ENCODE measurements at places on chromosomes 3 and 15.

DNA sequence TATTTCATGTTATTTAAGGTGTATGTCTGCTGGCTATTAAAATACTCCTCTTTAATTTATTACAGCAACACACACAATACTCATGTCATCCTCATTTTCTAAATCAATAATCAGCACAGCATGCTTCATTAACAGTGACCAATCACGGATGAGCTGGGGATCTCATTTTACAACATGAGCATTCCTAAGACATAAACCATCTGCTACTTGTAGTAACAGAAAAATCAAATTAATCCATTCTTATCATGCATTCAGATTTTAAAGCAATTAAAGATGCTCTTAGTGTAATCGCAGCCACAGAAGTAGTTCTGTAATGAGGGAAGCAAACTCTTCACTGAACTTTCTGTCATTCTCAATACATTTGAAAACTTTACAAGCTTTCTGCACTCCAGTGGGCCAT lies 191.1 kb downstream of the TBC1D5 start:
- DNase-seq, result no peak

GRCh38 chr3:62818347-62818746 lies 56.9 kb downstream of the CADPS start:
- no peak for DNase-seq

- no peak for DNase-seq
These were observed 2.5 kb downstream of the SHF start for GRCh38 chr15:45185069-45185779.

- no peak for DNase-seq
These were observed 484.4 kb upstream of the TPRG1 start for GRCh38 chr3:188687389-188687788.

DNA sequence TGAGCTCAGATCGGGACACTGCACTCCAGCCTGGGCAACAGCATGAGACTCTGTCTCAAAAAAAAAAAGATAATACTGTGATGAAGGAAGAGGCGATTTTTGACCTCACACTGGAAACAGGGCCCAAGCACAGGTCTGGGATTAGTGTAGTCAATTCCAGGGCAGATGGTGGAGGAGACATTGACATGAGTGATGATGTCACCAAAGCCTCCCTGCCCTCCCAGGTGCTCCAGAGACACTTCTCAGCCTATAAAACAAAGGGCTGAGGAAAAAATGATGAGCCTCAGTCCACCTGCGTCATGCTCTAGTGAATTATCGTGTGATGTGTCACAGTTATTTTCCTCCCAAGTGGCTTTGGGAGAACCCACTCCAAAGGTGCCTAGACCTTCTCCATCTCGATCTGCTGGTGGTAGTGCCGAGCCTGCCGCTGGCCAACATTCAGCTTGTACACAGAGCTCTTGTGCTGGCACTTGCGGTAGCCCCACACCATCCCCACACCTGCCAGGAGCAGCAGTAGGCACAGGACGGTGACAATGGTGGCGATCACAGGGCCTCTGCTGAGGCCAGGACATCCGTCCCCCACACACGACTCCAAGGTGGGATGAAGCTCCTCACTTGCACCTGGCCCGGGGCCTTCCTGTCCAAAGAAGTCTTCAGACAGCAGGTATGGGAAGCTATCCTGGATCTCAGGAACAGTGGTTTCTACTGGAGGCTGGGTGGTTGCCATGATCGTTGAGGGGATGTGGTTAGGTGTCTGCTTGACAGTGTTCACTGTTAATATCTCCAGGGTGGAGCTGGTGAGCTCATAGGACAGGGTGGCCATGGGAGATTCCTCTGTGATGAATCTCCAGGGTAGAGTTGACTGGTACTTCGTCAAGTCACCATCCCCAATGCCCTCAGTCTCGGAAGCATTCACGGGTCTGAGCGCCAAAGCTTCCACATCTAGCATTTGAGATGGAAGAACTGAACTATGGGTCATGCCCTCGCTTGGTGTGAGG lies 38.8 kb downstream of the CRTAP start:
- no peak for DNase-seq

GRCh38 chr15:90903733-90904536 lies 833 bp downstream of the MAN2A2 start:
- peak; percentile 19 for DNase-seq

DNA sequence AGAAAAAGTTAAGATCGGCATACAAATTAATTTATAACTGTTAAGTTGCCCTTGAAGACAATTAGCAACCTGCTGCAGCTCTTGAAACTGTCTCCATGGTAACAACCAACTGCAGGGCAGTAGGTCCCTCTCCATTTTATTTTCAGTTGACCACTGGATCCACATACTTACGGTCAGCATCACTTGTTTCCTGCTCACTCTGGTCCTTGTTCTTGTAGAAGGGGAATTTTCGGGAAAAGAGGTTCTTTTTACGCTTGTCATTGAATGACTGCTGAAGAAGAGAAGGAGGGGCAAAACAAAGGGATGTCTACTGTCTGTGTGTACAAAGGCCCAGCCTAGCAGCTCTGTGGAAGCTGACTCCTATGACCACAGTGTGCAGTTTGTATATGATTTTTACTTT lies 46.8 kb upstream of the MELTF start:
- DNase-seq, result no peak

DNA sequence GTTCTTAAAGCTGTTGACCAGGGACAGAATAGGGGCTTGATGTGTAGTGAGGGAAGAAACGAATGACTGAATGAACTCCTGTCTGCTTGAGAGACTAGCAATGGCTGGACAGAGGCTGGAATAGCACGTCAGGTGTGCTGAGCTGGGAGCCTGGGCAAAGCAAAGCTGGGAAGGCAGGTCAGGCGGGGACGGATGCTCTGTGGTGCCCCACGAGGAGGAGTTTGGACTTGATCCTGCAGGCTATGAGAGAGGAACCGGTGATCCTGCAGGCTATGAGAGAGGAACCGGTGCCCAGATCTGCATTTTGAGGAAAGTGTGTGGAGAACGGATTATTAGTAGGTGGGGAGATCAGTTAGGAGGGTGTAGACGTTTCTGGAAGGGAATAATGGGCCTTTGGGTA lies 31.3 kb upstream of the PSTPIP1 start:
- DNase-seq, result no peak

DNA sequence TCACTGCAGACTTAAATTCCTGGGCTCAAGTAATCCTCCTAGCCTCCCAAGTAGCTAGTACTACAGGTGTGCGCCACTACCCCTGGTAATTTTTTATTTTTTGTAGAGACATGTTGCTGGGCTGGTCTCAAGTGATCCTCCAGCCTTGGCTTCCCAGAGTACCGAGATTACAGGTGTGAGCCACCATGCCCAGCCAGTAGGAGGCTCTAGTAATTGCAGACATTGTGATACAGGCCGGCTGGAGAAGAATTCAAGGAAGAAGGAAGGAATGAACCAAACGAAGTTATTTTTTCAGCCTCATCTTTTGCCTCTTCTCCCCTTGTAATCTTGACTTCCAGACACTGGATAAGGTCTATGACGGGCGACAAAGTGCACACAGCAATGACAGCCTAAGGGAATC lies 3.2 kb upstream of the PPP4R2 start:
- no peak for DNase-seq

GRCh38 chr15:62727501-62727900 lies 315.0 kb upstream of the TPM1 start:
- no peak for DNase-seq

DNA sequence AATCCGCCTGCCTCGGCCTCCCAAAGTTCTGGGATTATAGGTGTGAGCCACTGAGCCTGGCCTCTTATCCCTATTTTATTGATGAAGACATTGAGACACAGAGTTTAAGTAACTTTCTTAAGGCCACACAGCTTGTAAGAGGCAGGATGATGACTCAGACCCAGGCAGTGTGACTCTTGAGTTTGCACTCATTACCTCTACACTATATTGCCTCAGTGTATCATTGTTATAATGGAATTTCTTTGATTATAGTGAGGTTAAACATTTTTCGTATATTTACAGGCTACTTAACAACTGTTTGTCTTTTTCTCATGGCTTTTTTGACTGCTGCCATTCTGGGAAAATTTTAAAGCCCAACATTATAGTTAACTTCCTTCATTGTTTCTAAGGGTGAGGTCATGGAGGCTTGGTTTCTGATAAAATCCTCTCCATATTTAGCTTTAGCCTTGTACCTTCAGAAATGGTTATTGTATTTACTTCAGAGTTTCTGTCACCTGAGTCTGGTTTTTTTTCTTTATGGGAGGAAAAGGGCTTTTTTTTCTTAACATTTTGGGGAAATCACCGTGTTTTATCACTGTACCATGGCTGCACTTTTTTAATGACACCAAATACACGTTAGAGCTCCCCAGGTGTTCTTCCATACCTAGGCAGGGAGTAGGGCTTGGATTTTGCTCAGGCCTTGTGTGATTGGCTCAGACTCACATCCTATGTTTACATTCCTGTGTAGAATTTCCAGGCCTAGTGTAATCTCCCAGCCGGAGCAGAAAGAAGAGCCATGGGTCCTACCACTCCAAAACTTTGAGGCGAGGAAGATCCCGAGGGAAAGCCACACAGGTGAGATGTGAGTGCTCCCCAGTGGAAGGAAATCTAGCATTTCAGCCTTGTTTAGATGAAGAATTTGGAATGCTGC lies 6.3 kb downstream of the ZNF774 start:
- DNase-seq, result no peak

DNA sequence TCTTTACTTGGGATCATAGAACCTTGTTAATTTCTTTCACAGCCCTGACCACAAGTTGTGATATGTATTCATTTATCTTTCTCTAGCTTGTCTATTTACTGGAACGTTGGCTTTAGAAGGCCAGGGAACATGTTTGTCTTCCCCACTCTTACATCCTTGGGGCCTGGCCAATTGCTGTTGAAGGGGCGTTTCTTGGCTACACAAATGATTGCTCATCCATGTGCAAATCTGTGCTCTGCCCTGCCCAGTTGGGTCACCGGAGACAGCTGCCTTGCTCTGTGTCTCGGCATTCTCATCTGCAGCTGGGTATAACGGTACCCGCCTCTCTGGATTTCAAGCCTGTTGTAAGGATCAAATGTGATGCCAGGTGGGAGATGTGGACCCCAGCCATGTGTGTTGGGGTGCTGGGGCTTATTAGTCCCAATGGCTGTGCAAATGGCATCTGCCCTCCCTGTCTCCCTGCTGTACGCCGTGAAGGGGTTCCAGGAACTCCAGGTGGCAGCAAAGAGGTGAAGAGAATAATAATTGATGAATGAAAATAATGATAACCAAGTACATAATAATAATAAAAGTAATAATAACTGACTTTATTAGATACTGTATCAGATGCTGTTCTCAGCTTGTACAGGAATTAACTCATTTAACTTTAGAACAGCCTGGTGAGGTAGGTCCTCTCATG lies 24.0 kb upstream of the TLE3 start:
- peak; percentile 69 for DNase-seq

GRCh38 chr3:73207946-73208440 lies 146.5 kb downstream of the EBLN2 start:
- DNase-seq, result no peak

DNA sequence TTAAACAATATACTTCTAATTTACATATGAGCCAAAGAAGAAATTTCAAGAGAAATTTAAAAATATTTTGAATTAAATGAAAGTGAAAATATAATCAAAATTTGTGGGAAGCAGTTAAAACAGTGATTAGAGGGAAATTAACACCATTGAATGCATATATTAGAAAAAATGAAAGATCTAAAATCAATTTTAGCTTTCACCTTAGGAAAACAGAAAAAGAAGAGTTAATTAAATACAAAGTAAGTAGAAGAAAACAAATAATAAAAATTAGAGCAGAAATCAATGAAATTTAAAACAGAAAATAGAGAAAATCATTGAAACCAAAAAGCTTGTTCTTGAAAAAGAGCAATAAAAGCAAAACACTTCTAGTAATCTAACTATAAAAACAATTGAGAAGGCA lies 38.6 kb upstream of the AP3B2 start:
- DNase-seq, result no peak

GRCh38 chr15:91456921-91457320 lies 356.9 kb downstream of the SV2B start:
- no peak for DNase-seq

- no peak for DNase-seq
These were observed 113.9 kb downstream of the TMEM108 start for GRCh38 chr3:133152056-133152455.

DNA sequence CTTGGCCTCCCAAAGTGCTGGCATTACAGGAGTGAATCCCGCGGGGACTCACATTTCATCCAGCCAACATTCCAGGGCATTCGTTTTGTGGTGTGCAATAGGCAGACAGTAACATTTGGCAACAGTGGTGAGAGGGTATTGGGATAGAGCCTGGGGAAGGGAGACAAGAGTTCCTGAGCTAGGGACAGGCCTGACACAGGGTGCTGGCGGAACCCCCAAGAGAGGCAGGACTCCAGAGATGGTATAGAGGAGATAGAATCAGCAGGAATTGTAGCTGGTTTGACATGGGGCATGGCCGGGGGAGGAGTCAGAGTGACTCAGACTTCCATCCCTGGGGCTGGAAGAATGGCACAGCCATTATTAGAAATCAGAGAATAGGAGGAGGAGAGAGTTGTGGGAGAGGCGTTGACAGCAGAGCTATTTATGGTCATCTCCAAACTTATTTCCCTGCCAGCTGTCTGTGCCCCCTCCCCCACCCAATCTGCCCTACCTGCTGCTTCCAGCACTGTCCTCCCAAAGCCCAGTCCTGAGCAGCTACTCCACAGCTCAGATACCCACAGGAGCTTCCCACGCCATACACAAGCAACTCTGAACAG lies 4.4 kb upstream of the IDH2 start:
- peak; percentile 61 for DNase-seq

GRCh38 chr15:83854950-83855707 lies 201.2 kb downstream of the ADAMTSL3 start:
- no peak for DNase-seq

DNA sequence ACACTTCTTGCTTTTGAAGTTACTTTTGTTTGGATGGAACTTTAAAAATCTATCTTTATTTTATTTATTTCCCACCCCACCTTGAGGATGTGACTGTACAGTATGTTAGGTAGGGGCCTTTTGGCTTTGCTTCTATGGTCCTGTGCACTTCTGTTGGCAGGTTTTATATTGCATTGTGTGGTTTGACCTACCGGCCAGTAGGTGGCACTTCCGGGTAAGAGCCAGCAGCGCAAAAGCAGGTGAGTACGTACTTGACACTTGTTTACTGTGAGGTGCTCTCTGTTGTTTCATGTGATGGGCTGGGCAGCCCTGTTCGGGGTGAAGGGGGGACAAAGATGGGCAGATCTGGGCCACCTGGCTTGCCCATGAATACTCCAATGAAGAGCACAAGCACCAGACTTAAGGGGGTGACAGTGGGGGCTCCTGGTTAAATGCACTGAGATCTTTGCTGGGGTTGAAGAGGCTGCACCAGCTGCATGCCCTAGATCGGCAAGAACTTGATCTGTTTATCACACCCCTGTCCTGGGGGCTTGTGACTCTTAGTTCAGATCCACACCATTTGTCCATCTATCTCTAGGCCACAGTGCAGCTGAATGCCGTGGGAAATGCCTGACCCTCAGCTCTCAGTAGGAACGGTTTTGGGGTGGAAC lies 131.6 kb downstream of the NLGN1 start:
- DNase-seq, result no peak

DNA sequence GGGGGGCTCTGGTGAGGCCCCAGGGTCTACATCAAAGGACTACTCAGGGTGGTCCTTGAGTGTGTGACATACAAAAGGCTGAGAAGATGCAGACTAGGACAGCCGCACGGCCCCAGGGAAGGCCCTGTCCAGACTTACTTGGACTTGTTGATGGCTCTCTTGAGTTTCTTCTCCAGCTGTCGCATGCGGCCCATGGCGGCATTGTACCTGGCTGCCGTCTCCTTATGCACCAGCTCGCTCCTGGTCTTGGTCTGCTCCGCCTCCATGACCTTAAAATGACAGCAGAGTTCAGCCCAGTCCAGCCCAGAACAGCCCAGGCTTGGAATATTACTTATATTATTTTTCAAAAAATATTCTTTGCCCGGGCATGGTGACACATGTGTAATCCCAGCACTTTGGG lies 56.0 kb downstream of the CAPN7 start:
- DNase-seq, result no peak

Data from left cardiac atrium (tissue), 4 donors.